ENCODE measurements at places on chromosomes 12 and 14.

- peak; percentile 30 for DNase-seq
Observed at GRCh38 chr14:95527387-95528002, 7.4 kb upstream of the GLRX5 start.

DNA sequence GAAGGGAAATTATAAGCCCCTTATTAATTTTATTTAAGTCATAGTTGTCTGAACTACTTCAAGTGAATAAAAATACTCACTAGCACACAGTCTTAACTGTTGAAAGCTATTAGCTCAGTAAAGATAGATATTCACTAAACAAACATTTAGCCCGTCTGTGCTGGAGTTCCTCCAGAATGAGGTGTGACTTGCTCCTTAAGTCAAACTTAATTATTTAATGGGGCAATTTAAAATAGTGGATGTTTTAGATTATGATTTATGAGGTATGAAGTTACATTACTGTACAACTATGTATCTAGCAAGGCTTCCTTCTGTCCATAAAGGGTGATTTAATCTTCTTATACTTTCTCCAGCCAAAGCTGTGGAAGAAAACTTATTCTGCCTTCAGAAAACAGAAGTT lies 414.0 kb upstream of the FLRT2 start:
- no peak for DNase-seq

GRCh38 chr12:96099986-96100385 lies 64.6 kb upstream of the LTA4H start:
- DNase-seq: no peak

DNA sequence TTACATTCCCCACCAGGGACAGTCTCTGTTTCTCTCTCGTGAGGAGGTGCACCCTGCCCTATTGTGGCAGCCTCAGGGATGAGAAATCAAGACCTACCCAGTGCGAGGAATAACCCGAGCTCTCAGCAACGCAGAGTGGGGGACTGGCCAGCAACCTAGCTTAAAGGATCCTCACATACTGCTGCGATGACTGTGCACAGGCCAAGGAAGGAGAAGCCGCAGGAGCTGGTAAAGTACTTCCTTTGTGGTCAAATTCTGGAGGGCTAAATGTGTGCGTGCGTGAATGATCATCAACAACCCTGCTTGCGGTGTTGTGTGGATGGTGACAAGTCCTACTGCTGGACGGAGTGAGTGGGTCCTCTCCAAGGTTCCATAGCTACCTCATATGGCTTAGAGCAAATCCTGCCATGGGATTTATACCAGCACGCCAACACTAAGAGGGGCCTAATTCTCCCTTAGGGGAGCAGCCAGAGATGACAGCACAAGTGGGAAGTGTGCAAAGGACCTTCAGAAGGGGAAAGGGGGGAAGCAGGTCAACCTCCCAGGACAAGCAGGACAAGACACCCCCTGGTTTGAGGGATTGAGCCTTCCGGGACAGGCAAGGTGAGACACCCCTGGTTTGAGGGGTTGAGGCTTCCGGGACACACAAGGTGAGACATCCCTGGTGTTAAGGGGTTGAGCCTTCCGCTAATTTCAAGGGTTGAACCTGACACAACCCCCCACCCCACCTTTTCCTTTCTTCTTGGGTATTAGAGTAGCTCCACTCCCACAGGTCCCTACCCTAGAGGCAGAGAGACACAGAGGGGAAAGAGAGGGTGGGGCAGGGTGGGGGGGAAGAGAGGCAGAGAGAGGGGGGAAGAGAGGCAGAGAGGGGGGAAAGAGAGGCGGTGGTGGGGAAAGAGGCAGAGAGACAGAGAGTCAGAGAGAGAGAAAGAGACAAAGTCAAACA lies 58.8 kb upstream of the AP4S1 start:
- DNase-seq: no peak

GRCh38 chr12:13425766-13426165 lies 229.2 kb downstream of the EMP1 start:
- no peak for DNase-seq

GRCh38 chr12:21894792-21895595 lies 46.2 kb downstream of the ABCC9 start:
- DNase-seq: no peak

DNA sequence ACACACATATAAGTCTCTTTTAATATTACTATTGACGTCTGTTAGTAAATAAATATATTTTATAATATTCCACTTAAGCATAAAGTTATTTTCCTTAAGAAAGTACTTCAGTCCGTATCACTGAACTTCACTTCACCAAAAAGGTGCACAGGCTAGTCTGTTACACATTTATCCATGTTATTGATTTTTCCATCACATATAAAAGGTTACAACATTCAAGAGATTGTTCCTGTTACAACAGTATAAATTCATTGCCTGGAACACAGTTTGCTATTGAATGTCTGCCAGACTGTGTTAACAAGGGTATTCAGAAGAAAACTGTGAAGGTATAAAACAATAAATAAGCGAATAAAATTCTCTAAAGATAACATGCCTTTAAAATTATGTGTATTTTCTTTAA lies 175.9 kb downstream of the NTS start:
- DNase-seq: no peak

GRCh38 chr12:41101806-41102205 lies 86.3 kb upstream of the PDZRN4 start:
- no peak for DNase-seq

DNA sequence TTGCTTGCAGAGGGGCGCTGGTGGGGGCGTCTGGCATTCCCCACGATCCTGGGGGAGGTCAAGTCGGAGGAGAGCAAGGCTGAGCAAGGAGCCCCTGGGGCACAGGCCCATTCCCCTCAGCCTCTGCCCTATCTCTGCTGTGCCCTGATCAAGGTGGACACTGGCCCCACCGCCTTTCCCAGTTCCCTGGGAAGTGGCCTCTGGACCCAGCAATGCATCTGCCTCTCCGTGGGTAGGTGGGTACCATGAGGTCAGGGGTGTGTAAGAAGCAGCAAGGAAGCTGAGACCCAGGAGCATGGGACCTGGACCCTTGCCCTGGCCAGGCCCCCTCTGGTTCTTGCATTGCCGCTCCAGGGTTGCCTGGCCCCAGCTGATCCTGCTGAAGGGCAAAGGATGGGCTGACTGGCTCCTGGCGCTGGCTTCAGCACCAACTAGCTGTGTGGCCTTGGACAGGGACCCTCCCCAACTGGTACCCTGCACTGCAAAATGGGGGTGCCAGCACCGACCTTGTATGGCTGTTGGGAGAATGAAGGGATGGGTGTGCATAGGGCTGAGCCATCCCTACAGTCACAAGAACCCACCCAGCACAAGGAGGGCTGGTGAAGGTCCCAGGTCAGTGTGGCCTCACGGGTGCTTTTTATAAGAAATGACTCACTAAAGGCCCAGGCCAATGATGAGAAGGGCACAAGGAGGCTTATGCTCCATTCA lies 19.6 kb downstream of the SLC25A29 start:
- DNase-seq: no peak

- DNase-seq: no peak
Observed at GRCh38 chr14:38311655-38312054, 55.8 kb upstream of the CLEC14A start.

GRCh38 chr14:23285530-23286019 lies 357 bp downstream of the HOMEZ start:
- no peak for DNase-seq

DNA sequence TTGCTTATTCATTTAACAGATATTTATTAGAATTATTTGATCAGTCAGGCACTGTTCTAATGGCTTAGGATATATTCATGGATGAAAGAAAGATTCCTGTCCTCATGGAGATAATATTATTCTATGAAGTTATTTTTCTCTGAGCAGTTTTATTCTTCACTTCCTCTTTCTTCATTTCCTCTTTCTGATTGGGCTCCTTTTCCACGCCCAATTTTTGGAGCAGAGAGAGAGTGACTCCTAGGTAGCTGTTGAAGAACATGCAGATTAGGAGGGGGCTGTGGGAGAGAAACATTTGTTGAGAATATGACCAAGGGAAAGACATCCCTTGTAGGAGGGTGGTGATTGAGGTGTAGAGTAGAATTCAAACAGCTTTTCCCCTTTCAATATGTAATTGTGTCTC lies 6.0 kb upstream of the YARS2 start:
- DNase-seq: no peak

- no peak for DNase-seq
Observed at GRCh38 chr14:52026017-52026660, 36.8 kb downstream of the RTRAF start.

GRCh38 chr12:24701343-24701742 lies 247.6 kb downstream of the BCAT1 start:
- no peak for DNase-seq

DNA sequence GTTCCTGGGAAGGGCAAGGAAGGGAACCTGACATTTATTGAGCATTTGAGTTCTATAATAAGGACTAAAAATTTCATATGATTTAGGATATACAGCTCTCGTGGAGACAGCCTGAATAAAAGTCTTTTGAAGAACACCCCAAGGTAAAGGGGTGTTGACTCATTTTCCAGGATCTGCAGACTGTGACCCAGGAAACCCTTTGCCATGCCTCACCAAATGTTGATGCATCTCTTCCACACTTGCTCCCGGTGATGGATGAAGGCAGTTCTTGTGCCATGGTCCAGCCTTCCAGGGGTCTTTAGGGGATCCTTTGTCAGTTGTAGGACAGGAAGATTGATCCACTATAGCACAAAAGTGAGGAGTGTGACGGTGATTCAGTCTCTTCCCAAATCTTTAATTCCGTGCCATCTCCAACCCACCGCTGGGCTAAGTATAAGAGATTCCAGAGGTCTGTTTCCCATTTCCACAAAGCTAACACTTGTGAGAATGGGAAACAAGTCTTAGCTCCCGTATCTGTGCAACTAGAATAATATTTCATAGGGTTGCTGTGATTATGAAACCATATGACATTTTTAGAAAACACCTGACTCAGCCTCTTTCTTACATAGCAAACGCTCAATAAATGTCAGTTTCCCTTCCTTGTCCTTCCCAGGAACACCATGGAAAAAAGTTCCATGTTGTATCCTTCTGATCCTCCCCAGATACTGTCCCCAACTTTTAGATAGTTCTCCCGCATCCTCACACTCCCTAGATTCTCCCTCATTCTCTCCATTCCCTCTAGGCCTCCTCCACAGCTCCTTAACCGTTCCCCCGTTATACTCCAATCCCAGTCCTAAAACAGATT lies 836 bp downstream of the AAAS start:
- DNase-seq: no peak

GRCh38 chr14:68823434-68824206 lies 30.8 kb upstream of the ZFP36L1 start:
- no peak for DNase-seq

GRCh38 chr12:131116468-131117117 lies 162.9 kb downstream of the ADGRD1 start:
- no peak for DNase-seq

DNA sequence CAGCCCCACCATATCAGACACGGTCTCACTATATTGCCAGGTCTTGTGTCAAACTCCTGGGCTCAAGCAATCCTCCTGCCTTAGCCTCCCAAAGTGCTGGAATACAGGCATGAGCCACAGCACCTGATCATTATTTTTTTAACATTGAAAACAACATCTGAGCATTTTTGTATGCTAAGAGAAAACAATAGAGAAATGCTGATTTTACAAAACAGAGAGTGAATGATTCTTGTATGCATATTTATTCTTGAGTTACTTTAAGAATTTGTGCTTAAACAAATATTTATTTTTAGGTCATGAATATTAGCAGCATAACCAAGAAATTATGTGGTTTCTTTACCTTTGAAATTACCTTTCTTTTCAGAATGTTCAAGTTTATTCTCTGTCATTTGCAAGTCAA lies 81.8 kb upstream of the KITLG start:
- DNase-seq: no peak

Data from LoVo (cell line).